Cerebellar nuclear complex (tissue), 1 donor: ENCODE measurements at places on chromosomes 4 and X.

DNA sequence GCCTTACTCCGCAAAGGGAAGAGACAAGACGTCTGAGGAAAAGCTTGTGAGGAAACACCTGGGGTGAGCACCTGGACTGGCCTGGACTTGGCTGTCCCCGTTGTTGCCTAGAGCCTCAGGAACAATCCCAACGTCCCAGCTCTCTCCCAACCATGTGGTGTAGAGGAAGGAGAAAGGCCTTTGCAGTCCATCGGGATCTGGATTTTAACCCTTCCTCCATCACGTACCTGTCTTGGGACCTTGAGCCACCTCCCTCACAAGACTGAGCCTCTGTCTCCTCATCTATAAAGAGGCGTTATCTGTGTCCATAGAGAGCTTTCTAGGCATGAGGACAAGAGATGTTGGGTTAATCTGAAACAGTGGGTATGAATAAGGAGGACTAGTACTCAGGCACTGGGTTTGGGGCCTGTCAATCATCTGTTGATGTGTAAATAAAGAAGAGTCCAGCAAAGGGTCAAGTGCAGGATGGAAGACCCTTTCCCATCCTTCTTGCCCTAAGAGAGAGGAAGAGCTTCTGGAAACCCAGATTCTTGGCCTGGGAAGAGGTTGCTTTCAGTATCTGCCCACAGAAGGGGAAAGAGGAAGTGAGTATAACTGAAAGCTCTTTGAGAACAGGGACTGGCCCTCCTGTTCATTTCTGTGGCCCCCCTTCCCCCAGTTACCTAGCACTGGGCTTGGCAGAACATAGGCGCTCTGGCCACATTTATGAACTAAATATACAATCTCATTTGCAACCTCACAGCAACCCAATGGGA lies 137.1 kb downstream of the PJA1 start:
- DNase-seq, result no peak

GRCh38 chr4:7903791-7904516 lies 35.7 kb downstream of the AFAP1 start:
- no peak for DNase-seq

- no peak for DNase-seq
Observed at GRCh38 chr4:109648997-109649575, 54.2 kb downstream of the CASP6 start.

- DNase-seq, result no peak
Observed at GRCh38 chr4:67556436-67556835, 2.1 kb upstream of the STAP1 start.

GRCh38 chr4:183388777-183389176 lies 55.7 kb upstream of the CDKN2AIP start:
- no peak for DNase-seq

GRCh38 chrX:32591589-32591988 lies 619.8 kb downstream of the DMD start:
- DNase-seq, result no peak

DNA sequence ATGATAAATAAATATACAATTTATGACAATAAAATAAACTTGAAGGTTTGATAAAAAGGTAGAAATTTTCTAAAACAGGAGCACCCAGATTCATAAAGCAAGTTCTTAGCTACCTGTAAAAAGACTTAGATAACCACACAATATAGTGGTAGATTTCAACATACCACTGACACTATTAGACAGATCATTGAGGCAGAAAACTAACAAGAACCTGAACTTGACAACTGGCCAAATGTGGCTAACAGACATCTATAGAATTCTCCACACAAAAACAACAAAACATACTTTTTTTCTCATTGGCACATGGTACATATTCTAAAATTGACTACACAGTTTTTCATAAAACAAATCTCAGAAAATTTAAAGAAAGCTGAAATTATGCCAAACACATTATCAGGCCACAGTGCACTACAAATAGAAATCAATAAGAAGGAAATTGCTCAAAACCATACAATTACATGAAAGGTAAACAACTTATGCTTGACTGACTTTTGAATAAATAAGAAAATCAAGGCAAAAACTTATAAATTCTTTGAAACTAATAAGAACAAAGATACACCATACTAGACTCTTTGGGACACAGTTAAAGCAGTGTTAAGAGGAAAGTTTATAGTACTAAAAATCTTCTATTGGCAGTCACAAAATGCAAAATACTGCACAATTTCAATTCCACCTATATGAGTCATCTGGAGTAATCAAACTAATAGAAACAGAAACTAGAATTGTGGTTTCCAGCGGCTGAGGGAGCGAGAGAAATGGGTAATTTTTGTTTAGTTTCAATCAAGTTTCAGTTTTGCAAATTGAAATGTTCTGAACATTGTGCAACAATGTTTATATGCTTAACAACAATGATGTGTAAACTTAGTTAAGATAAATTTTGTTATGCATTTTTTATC lies 925.6 kb downstream of the SH3BGRL start:
- DNase-seq, result no peak
